Muscle of leg (tissue), 16 donors: ENCODE measurements at places on chromosomes 6 and 20.
A peak's percentile ranks its signal among the peaks of the same experiment; 100 is the strongest.

DNA sequence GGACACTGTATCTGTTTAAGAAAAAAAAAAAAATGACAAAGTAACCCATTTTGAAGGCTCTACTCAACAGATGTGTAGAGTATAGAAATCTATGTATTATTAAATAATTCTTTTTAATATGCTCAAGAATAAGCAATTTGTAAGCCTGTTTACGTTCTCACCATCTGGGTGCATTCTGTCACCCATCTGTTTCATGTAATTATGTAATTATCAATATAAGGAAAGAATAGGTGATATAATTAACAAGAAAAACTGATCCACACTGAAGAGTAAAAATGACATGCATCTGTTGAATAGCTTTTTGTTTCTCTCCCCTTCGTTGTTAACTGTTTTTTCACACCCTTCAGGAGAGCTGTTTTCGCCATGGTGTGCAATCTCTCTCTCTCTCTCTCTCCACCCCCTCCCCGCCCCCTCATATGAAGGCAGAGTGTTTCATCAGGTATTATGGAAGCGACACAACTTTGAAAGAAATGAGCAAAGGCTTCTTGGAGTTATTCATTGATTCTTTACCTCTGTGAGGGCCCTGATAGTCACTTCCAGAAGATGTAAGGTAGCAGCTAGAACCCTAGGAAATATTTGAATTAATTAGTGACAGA, 154.3 kb upstream of the INSM1 start:
- no peak for DNase-seq

GRCh38 chr6:26743157-26743821, 83.7 kb upstream of the ZNF322 start:
- no peak for DNase-seq

DNA sequence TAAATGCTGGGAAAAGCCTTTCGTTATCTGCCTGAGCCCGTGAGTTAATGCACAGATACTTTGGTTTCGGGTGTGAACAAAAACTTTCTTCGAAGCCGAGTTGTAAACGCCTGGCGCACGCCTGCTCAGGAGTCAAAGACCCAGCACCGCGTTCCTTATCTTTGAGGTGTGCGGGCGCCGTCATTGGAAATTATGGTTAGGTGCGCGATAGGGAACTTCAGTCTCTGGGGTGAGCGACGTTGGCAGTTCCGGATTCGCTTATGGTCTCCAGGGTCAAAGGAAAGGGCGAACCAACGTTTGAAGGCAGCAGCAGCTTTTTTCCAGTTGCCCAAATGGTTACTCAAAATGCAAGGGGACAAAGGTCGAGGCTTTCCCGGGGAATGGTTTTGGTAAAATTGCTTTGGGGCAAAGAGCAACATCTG, 853 bp downstream of the SLC22A3 start:
- DNase-seq, result no peak

GRCh38 chr6:124446961-124447360, 515.3 kb upstream of the RNF217 start:
- DNase-seq, result no peak

- no peak for DNase-seq
These were observed 40.0 kb downstream of the SLC9A8 start for GRCh38 chr20:49852522-49853080.

GRCh38 chr6:119447921-119448320, 98.4 kb upstream of the MAN1A1 start:
- peak; percentile 36 for DNase-seq

GRCh38 chr6:99613705-99614429, 7.2 kb downstream of the PRDM13 start:
- no peak for DNase-seq

DNA sequence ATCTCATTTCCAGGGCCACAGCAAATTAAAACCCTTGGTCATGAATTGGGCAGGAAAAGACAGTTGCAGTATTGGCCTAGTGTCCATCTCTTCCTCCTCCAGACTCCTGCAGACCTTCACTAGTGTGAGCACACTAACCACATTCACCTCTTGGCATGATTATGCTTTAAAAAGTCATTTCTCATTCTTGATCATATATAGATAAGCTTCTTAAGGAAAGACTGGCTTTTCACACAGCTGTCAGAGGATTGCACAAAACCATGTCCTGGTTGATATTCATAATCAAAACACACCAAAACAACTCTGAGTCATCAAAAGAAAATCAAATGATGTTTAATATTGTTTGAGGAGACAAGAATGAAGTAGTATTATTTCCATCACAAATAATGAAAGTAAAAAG, 52.1 kb downstream of the TMEM200A start:
- DNase-seq, result no peak

- no peak for DNase-seq
These were observed 34.1 kb upstream of the SPACA1 start for GRCh38 chr6:88013554-88013953.

GRCh38 chr6:163883984-163884383, 469.5 kb downstream of the QKI start:
- DNase-seq, result no peak

DNA sequence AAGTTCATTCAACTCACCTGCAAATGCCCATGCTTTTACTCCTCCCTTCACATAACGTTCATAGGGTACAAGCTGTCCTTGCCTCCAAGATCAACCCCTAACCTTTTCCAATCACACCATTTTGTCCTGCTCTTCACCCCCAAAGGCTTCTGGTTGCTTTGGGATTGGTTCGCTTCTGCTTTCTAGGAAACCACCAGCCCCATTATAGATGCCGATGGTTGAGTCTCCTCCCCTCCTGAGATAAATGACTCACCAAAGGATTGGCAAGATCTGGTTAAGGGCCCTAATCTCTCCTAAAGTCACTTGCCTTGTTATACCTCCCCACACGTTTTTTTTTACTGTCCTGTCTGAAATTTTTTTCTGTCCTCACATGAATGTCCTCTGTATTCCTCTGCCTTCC, 311.4 kb downstream of the HACE1 start:
- no peak for DNase-seq

GRCh38 chr6:123007885-123008284, 11.8 kb downstream of the CLVS2 start:
- DNase-seq, result no peak

- peak; percentile 50 for DNase-seq
These were observed 58.1 kb upstream of the REV3L start for GRCh38 chr6:111541026-111541681.

GRCh38 chr6:159969204-159969912, 476 bp downstream of the IGF2R start:
- DNase-seq, result peak; percentile 59

GRCh38 chr6:72616406-72617015, 5.4 kb upstream of the KCNQ5 start:
- peak; percentile 32 for DNase-seq

DNA sequence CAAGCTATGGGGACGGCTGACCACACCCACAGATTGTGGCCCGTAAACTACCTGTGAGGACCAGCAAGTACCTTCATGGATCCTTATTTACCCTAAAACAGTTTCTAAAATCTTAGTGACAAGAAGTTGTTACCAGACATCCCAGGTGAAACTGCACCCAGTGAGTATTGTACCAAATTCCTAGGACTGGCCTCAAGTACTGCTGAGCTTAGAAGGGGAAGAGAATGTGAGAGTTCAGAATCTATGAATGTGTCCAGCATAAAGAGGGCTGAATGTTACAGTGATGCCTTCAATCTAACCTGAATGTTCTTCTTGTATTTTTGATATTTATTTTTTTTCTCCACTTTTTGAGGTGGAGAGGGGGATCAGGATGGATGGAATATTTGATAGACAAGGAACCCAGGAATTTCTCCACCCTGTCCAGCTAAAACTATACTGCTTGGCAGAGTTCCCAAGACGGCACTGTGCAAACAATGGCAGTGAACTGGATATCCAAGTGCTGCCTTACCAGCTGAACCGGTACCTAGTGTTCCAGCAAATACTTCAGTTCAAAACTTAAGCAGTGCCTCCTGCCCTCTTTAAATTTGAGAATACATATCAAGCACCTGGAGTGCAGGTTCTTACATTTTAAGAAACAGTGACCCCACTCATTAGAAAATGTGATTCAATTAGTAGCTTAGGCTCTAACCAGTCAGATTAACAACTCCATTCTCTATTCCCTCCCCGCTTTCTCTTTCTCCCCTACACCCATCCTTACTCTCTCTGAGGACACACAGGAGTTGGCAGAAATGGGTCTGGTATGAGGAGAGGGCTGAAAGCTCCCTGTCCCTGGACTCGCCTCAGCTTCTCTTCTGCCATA, 427.3 kb upstream of the FLRT3 start:
- DNase-seq, result no peak

- DNase-seq, result no peak
These were observed 19.3 kb downstream of the PROKR2 start for GRCh38 chr20:5297280-5298004.

DNA sequence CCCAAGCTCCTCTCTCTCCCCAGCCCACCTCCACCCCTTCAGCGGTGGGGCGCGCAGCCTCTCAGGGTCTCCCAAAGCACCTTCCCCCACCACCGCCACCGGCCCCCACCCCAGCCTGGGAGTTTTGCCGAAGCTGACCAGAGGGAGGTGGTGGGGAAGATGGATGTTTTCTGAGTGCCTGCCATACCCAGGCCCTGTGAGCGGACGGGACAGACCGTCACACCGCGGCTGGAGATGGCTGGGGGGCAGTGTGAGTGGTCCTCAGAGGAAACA, 5.7 kb downstream of the C20orf204 start:
- DNase-seq, result no peak

GRCh38 chr20:4320291-4320690, 304.9 kb upstream of the RNF24 start:
- no peak for DNase-seq

- DNase-seq, result peak; percentile 59
These were observed 23.8 kb upstream of the SMOC2 start for GRCh38 chr6:168417191-168417590.

DNA sequence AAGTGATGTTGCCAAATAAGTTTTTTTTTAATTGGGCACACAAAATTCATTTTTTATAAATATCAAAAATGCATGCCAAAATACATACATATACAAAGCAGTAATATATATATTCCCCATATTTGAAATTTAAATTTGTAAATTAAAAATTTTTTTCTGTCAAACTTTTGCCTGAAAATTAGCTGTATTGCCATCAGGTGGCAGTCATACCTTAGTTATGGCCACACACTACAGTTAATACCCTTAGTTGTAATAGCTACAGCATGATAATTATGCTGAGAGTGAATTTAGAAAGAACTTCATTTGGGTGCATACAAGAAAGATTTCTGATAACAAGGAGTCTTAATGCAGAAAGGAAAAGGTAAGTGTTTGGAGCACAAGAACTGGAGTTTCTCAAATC, 46.2 kb upstream of the SDHAF4 start:
- peak; percentile 1 for DNase-seq

DNA sequence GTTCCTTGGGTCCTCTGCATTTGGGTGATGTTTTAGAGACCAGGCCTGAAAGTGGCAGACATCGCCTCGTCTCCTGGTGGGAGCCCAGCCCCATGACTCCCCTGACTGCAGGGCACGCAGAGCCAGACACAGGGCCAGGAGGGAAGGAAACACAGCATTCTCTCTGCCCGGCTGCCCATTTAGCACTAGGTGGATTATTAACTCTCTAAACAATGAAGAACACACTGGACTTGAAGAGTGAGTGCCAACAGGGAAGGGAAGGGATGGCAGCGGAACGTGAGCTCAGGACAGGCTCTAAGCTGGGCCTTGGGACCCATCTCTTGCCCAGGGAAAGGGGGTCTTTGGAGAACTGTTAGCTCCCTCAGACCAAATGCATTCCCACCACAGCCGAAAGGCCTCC, 80.4 kb downstream of the TBXT start:
- no peak for DNase-seq

DNA sequence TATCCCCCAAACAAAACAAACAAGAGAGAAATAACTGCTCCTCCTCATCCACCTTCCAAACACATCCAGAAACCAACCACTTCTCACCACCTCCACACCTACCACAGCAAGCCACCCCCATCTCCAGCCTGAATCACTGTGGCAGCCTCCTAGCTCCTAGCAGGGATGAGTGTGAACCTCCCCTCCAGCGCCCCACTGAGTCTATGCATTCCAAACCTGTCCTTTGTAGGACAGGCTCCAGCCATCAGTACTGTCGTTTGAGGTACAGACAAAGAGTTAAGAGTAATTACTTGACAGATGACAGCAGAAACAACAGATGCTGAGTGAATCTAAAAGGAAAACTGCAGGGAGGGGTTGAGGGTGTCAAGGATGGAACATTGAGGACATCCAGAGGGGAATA, 2.4 kb downstream of the METTL24 start:
- DNase-seq, result no peak

GRCh38 chr20:54707801-54708200, 232.4 kb downstream of the DOK5 start:
- DNase-seq, result peak; percentile 9

GRCh38 chr6:116938305-116938704, 61.3 kb downstream of the RFX6 start:
- DNase-seq, result no peak

DNA sequence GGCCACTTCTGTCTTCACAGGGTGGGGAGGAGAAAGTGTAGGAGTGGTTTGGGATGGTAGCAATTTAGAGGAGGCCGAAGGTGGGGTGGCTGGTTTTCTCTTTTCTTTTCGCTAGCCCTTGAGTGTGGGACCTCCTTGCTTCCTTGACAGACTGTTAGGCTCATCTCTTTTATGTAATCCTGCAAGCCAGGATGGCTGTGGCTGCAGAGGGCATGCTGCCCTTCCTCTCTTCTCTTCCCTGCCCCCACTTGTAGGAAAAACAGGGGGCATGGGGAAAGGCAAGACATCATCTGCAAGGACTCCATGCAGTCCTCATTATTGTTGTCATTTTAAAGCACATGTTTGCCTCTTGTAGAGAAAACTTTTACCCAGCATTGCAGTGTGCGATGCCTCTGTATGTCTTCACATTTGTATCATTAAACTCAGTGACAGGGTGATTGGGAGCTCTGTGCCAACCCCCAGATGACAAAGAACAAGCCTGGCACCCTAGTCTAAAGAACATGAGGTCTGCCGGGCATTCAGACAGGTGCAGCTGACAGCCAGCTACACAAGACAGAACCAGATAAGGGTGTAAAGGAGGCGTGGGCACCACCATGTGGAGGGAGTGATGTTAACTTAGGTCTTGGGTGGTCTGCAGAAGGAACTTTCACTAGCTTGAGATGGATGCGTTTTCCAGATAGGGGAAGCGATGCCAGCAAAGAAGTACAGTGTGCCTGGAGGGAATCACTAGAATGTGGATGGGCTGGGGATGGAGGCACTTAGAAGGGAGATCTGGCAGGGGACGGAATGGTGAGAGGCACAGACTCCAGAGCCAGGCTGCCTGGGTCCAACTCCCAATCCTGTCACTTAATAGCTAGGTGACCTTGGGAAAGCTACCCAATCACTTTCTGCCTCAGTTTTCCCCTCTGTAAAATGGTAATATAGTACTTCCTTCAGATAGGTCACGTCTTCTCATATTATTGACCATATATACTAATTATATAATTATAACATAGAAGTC, 207.6 kb downstream of the TBC1D7 start:
- DNase-seq, result no peak

GRCh38 chr6:46821458-46821881, 28.3 kb downstream of the MEP1A start:
- no peak for DNase-seq

DNA sequence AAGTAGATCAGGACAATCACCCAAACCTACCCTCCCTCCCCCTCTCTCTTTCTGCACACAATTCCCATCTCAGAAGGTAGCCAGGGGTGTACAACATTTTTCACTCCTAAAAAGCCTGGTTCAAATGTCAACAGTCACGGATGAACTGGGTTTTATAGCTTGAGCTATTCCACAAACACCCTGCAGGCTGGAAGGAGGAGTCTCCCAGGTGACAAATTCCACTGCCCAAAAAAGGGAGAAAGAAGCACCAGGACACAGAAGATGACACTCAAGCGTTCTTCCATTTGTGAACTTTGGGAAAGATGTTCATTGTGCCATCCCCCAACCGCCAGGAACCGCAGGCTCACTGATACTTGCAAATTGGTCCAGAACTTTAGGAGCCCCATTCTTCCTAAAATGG, 111.5 kb upstream of the NFATC2 start:
- DNase-seq, result no peak
